ENCODE measurements at places on chromosomes 7 and 10. TPM values are rescaled to one million over a fixed set of nuclear protein-coding genes. Genes with fewer than 3 reads are reported as not detected.

The DIP2C gene
- 36.8 TPM for total RNA-seq

DNA sequence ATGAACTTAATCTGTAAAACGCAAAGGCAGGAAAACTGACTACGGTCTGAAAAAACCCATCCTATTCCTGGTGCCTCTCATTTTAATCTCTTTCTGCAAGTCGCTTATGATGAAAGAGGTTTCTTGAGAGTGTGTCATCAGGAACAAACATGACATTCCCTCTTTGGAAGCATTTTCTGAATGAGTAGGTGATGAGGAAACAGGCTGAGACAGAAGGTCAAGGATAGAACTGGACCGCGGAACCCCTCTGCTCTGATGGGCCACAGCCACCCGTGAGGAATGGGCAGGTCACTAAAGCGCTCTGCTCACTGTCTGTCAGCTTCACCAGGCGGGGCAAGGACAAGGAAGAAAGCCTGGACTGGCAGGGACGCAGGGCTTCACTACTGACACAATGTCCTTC lies 28.6 kb downstream of the BEND7 start:
- no peak overlapping the region for H3K27ac ChIP-seq
- no peak for DNase-seq
- H3K36me3 ChIP-seq: peaks cover 5% of the 10 kb centered on the region
- no peak overlapping the region for H3K4me3 ChIP-seq
- H3K4me1 ChIP-seq: peaks cover 6% of the 10 kb centered on the region

The IQUB gene
- total RNA-seq: 0.26 TPM

DNA sequence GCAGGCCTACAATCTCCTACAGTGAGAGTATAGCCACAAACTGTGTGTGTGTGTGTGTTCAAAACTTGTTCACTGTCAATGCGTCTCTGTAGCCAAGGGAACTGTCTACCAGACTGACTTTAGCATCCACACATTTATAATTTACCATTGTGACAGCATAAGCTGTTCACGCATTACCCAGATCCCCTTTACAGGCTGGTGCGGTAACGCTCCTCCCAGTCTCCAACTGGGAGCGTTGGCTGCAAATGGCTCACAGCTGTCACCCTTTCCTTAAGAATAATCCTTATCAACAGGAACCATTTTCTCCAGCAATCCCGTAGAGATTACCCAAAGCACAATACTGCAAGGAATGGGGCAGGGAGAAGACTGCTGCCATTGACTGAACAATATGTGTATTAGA lies 199.5 kb downstream of the GPAM start:
- no peaks in the 10 kb centered on the region for H3K36me3 ChIP-seq
- H3K27ac ChIP-seq: no peak overlapping the region
- no peak overlapping the region for H3K4me3 ChIP-seq
- no peaks in the 10 kb centered on the region for H3K27me3 ChIP-seq
- H3K4me1 ChIP-seq: no peaks in the 10 kb centered on the region
- DNase-seq: no peak

The C10orf62 gene
- not detected for total RNA-seq

- no peak overlapping the region for H3K4me3 ChIP-seq
- H3K27me3 ChIP-seq: no peaks in the 10 kb centered on the region
- no peaks in the 10 kb centered on the region for H3K4me1 ChIP-seq
- H3K27ac ChIP-seq: no peak overlapping the region
- peaks cover 3% of the 10 kb centered on the region for H3K36me3 ChIP-seq
- DNase-seq: no peak
Observed at GRCh38 chr7:33604056-33604455, 301.3 kb upstream of the BMPER start.

DNA sequence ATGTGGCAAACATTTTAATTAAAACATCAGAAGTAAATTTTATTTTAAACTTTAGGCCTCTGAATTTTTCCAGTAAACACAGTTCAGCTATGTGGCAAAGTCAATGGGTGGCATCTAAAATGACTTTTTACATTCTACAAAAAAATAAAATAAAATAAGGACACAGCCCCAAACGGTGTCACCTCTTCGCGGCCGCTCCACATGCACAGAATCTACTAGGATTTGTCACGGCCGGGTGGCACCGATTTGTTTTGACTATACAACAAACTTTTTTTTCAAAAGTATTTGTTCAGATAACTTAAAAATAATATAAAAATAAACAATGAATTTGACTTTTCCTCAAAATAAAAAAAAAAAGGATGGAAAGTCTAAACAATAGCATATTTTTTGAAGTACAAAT lies 127.8 kb downstream of the EBF3 start:
- no peaks in the 10 kb centered on the region for H3K36me3 ChIP-seq
- H3K4me1 ChIP-seq: no peaks in the 10 kb centered on the region
- H3K27me3 ChIP-seq: no peaks in the 10 kb centered on the region
- H3K27ac ChIP-seq: no peak overlapping the region

The MMD2 gene
- total RNA-seq: not detected

The MRPL32 gene
- total RNA-seq: 46.5 TPM

DNA sequence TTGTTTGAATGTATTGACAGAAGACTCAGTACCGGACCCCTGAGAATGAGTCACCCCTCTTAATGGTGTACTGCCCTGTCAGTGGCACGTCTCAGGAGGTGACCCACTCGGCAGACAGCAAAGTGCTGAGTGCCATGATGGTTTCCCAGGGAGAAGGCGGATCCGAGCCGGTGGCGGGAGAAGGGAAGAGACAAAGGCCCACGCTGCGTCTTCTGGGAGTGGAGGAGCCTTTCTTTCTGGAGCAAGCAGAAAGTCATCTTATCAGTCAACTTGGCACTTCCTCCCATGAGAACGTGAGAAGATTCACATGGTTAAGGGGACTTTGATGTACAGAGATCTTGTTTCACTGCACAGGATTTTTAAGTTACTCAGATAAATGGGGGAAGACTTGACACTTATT lies 14.6 kb upstream of the PPP2R2D start:
- H3K4me3 ChIP-seq: no peak overlapping the region
- no peaks in the 10 kb centered on the region for H3K36me3 ChIP-seq
- DNase-seq: no peak
- peaks cover 14% of the 10 kb centered on the region for H3K27me3 ChIP-seq
- peaks cover 2% of the 10 kb centered on the region for H3K4me1 ChIP-seq

The CALML3 gene
- total RNA-seq: not detected

The ZCWPW1 gene
- total RNA-seq: 4.4 TPM

DNA sequence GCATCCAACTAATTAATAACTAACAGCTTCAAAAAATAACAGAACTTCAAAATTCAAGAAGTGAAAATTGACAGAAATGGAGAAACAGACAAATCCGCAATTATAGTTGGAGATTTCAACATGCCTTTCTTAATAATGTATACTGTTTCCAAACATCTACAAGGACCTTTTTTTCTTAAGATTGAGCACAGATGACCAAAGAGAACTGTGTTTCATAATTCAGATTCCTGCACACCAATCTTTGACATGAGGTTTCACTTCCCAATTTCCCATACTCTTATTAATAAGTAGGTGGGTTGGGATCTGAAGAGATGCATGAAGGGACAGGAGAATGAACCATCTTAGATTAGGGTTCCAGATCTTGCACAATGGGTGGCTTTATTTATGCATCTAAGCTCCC lies 24.9 kb upstream of the GIMAP7 start:
- H3K27ac ChIP-seq: no peak overlapping the region
- no peaks in the 10 kb centered on the region for H3K4me1 ChIP-seq
- H3K36me3 ChIP-seq: no peaks in the 10 kb centered on the region
- no peaks in the 10 kb centered on the region for H3K27me3 ChIP-seq
- H3K4me3 ChIP-seq: no peak overlapping the region

DNA sequence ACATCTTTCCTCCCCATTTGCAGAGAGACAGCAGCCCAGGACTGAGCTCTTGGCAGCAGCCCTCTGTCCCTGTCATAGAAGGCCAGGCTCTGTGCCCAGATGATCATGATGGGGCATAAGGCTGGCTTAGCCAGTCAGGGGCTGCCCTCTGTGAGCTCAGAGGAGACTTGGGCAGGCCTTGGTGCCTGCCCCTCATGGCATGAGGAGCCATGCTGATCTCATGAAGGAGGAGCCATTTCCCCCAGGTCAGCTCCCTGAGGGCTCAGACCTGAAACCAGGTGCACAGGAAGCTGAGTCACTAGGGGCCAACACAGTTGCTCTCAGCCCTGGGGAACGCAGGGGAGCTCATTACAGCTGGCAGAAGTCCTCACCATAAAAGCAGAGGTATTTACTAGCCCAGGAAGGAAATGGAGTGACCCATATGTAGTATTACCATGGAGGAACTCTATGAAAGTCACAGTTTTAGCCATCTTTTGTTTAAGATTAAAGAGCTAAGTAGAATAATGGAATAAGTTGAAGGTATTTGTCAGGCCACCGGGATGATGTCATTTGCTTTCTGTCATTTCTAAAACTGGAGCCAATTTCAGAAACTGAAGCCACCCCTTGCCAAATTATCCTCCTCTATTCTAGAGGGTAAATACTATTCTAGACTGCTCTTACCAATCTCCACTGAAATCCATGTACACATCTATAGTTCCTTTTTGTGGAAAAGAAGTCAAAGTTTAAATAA lies 362.4 kb upstream of the ZNF32 start:
- no peak overlapping the region for H3K27ac ChIP-seq
- H3K36me3 ChIP-seq: no peaks in the 10 kb centered on the region
- no peak overlapping the region for H3K4me3 ChIP-seq
- peaks cover 8% of the 10 kb centered on the region for H3K4me1 ChIP-seq

- no peak for DNase-seq
- H3K4me3 ChIP-seq: no peak overlapping the region
- peak overlapping the region; percentile 2 for H3K27ac ChIP-seq
- H3K36me3 ChIP-seq: peaks cover 21% of the 10 kb centered on the region
- peaks cover 10% of the 10 kb centered on the region for H3K4me1 ChIP-seq
Observed at GRCh38 chr10:87761892-87762291, 56.1 kb downstream of the ATAD1 start.

DNA sequence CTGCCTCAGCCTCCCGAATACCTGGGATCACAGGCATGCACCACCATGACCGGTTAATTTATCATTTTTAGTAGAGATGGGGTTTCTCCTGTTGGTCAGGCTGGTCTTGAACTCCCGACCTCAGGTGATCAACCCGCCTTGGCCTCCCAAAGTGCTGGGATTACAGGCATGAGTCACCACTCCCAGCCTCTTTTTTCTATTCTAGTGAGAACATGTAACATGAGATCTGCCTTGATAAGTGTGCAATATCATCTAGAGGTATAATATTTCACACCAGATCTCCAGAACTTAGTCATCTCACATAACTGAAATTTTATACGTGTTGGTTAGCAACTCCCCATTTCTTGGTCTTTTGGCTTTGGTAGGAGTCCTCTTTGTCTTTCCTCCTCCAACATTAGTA lies 656.9 kb downstream of the CNTNAP2 start:
- no peak overlapping the region for H3K4me3 ChIP-seq
- no peaks in the 10 kb centered on the region for H3K27me3 ChIP-seq
- no peaks in the 10 kb centered on the region for H3K36me3 ChIP-seq
- DNase-seq: no peak
- no peaks in the 10 kb centered on the region for H3K4me1 ChIP-seq

The ACTL6B gene
- total RNA-seq: not detected

GRCh38 chr10:24575481-24576002 lies 148.1 kb downstream of the ARHGAP21 start:
- H3K27ac ChIP-seq: no peak overlapping the region
- peaks cover 7% of the 10 kb centered on the region for H3K36me3 ChIP-seq
- H3K27me3 ChIP-seq: peaks cover 5% of the 10 kb centered on the region
- peaks cover 9% of the 10 kb centered on the region for H3K4me1 ChIP-seq

GRCh38 chr7:111931958-111932357 lies 274.2 kb downstream of the DOCK4 start:
- H3K27ac ChIP-seq: no peak overlapping the region
- peaks cover 12% of the 10 kb centered on the region for H3K36me3 ChIP-seq
- no peak overlapping the region for H3K4me3 ChIP-seq

GRCh38 chr7:80923211-80923612 lies 4.4 kb upstream of the SEMA3C start:
- no peaks in the 10 kb centered on the region for H3K36me3 ChIP-seq
- no peak overlapping the region for H3K27ac ChIP-seq
- H3K4me1 ChIP-seq: peaks cover 22% of the 10 kb centered on the region
- no peaks in the 10 kb centered on the region for H3K27me3 ChIP-seq
- H3K4me3 ChIP-seq: no peak overlapping the region

DNA sequence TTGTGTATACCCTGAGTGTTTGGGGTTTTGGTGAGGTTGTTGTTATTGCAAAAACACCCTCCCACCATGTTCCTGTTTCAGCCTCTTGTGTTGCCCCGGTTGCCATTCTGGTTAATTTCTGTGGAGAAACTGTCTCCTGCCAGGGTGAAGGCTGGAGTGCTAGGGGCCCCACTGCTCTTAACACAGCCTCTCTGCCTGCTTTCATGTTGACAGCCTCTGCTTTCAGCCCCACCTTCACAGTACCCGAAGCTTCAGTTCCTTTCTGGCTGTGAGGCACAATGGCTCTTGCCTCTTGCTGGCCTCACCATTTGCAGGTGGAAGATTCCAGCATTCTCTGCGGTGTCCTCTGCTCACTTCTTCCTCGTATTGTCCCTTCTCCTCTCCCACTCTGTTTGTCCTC lies 19.2 kb downstream of the SLC18A2 start:
- peaks cover 2% of the 10 kb centered on the region for H3K4me1 ChIP-seq
- H3K27me3 ChIP-seq: peaks cover 39% of the 10 kb centered on the region
- DNase-seq: no peak

GRCh38 chr7:1380231-1380815 lies 78.9 kb downstream of the MICALL2 start:
- no peak for DNase-seq
- no peaks in the 10 kb centered on the region for H3K4me1 ChIP-seq
- H3K27ac ChIP-seq: no peak overlapping the region
- H3K4me3 ChIP-seq: no peak overlapping the region
- H3K27me3 ChIP-seq: peaks cover 23% of the 10 kb centered on the region

GRCh38 chr10:21995557-21995956 lies 8.0 kb downstream of the DNAJC1 start:
- H3K27me3 ChIP-seq: no peaks in the 10 kb centered on the region
- peaks cover 2% of the 10 kb centered on the region for H3K36me3 ChIP-seq
- H3K27ac ChIP-seq: no peak overlapping the region
- H3K4me1 ChIP-seq: no peaks in the 10 kb centered on the region
- no peak for DNase-seq

The SND1 gene
- total RNA-seq: 229 TPM

The ARHGEF35 gene
- 1.1 TPM for total RNA-seq

The SORBS1 gene
- 1.7 TPM for total RNA-seq

DNA sequence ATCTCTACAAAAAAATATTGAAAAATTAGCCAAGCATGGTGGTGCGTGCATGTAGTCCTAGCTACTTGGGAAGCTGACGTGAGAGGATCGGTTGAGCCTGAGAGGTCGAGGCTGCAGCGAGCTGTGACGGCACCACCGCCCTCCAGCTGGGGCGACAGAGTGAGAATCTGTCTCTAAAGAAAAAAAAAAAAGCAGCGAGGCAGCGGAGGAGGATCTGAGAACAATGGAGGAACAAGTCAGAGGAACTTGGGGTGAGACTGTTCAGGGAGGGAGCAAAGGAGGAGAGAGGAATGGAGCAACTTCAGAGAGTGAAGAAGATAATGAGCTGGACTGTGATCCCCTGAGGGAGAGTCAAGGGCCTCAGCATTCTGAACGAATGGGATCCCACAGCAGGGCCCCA lies 85.4 kb downstream of the MKX start:
- no peaks in the 10 kb centered on the region for H3K36me3 ChIP-seq
- DNase-seq: no peak
- H3K27me3 ChIP-seq: no peaks in the 10 kb centered on the region
- H3K27ac ChIP-seq: no peak overlapping the region

The SLIT1 gene
- total RNA-seq: 0.16 TPM

Measured in osteocyte (in vitro differentiated cells).